ENCODE measurements at places on chromosomes 2 and 18.

DNA sequence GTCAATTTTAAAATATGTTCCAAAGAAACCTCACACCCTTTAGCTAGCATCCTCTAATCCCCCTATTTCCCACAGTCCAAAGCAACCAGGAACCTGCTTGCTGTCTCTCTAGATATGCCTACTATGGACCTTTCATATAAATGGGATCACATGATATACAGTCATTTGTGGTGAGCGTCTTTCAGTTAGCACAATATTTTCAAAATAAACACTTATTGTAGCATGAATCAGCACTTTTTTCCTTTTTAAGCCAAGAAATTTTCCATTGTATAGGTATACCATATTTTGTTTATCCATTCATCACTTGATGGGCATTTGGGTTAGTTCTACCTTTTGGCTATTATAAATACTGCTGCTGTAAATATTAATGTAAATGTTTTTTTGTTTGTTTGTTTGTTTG lies 223.0 kb upstream of the DOK6 start:
- no peak for DNase-seq

- peak; percentile 29 for DNase-seq
Measured at GRCh38 chr2:195533771-195534642, 123.0 kb upstream of the SLC39A10 start.

DNA sequence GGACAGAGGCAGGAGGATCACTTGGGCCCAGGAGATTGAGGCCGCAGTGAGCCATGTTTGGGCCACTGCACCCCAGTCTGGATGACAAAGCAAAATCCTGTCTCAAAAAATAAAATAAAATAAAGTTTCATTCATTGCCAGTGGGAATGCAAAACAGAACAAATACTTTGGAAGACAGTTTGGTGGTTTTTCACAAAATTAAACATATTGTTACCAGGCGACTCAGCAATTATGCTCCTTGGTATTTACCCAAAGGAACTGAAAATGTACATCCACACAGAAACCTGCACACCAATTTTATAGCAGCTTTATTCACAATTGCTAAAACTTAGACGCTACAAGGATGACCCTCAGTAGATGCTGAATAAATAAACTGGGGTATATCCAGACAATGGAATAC lies 35.8 kb downstream of the FOSL2 start:
- no peak for DNase-seq

DNA sequence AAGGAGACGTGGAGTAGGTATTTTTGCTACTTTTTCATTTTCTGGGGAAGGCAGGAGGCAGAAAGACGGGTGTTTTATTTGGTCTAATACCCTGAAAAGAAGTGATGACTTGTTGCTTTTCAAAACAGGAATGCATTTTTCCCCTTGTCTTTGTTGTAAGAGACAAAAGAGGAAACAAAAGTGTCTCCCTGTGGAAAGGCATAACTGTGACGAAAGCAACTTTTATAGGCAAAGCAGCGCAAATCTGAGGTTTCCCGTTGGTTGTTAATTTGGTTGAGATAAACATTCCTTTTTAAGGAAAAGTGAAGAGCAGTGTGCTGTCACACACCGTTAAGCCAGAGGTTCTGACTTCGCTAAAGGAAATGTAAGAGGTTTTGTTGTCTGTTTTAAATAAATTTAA lies 3.4 kb downstream of the FZD7 start:
- no peak for DNase-seq

DNA sequence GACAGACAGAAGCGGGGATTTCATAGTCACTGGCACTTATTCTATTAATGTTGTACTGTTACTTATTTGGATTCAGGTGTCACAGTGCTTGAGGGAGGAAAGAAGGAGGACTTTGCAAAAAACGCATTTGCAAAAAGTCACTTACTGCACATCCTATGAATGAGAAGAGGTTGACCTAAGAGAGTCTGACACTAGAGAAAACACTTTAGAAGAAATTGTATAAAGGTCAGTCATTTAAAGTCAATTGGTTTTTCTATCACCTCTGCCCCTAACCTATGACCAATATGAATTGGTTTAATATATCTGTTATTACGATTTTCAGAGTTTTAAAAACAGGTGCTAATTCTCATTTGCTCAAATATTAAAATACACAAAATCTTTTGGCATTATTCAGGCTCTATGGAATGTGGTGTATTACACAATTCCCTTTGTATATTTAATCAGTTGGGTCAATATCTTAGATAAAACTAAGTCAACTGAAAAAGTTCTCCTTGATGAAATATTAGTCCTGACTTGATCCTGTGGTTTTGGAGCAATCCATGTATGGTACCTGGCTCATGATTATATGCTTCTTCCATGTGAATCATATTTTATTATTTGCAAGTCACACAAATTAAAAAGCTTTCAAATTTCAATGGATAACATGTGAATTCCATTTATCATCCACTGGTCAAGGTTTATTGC lies 157.4 kb downstream of the CDH2 start:
- no peak for DNase-seq

DNA sequence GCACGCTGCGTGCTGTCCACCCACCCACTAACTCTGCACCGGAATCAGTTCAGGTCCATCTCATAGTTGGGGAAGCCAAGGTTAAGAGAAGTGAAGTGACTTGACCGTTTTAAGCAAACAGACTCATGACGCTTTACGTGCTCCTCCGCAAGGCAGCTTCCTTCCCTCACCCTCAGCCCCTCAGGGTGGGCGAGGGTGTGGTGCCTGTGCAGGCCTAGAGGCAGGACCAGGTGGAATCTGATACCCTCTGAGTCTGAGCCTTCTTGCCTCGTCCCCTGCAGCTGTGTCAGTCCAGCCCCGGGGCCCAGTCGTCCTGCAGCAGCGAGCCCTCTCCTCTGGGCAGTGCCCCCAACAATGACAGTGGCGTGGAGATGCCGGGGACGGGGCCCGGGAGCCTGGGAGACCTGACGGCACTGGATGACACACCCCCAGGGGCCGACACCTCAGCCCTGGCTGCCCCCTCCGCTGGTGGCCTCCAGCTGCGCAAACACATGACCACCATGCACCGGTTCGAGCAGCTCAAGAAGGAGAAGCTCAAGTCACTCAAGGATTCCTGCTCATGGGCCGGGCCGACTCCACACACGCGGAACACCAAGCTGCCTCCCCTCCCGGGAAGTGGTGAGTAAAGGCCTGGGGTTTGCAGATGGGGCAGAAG lies 250.5 kb downstream of the GLI2 start:
- no peak for DNase-seq

DNA sequence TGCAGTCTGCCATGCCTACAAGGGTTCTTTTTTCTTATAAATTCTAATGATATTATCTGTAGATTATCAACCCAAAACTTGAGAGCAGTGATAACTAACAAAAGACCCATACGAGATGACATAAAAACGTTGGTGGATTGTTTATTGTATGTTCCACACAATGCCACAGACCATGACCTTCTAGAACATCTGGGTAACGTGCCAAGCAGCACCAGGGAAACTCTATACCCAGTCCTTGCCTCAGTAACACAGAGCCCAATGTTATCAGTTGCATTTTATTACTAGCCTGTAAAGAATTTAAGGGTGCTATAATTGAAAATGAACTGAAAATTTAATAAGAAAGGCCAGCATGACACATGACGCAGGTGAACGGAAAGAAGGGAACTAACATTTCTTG lies 99.1 kb upstream of the UGP2 start:
- DNase-seq, result no peak

DNA sequence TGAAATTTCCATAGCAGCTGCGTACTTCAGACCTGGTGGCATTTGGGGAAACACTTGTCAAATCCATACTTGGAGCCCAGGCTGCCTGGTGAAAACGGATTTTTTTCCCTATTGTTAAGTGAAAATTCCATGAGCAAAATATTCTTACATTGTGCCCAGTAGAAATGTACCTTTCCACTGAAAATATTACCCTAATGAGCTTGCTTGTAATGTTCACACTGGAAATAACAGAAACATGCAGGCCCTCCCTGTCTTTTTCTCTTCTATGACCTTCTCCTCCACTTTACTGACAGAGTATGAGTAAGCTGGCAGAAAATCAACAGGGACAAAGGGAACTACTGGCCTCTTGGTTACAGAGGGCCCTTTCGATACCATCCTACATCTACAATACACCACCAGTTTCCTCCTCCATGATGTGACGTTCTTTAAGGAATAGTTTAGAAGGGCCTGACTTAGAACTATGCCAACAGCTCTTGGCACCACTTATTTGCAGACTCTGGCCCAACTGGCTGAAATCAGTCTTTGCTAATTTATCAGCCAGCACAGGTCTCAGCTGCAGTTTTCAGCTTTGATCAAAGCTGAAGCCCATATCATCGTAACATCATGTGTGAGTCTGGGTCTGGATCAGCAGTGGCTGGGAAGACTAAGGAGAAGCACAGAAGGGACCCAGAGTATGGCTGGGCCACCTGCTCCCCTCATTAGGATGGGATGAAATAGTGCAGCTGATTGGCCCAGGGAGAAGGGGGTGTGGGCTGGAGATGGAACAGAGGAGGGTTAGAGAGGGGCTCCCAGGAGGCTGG lies 272.2 kb upstream of the ID2 start:
- DNase-seq, result no peak

DNA sequence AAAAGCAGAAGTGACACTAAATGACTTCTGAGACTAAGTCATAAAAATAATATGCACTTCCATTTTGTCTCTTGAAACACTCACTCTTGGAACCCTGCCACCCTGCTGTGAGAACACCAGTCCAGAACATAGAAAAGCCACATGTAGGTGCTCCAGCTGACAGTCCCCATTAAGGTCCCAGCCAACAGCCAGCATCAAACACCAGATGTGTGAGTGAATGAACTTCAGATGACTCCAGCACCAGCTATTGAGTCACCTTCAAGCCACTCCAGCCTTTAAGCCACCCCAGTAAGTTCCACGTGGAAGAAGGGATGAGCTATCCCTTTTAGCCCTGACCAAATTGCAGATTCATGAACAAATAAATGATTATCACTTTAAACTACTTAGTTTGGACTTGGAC lies 31.5 kb upstream of the LGALSL start:
- DNase-seq, result no peak

DNA sequence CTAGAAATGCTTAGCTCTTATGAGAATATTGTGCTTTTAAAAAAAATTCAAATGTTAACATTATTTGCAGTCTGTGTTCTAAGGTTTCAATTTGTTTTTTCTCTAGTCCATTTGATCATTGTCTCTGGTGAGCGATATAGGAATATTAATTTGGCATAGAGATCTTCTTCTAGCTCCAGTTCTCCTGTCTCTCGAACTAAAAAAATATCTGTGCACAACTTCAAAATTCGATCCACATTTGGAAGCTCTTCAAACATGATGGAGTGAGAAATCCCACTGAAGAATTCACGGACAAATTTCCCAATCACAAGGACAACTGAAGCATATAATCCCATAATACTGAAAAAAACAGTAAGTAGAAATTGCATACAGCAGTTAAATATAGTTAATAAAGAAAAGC lies 145.6 kb downstream of the NAPG start:
- no peak for DNase-seq

DNA sequence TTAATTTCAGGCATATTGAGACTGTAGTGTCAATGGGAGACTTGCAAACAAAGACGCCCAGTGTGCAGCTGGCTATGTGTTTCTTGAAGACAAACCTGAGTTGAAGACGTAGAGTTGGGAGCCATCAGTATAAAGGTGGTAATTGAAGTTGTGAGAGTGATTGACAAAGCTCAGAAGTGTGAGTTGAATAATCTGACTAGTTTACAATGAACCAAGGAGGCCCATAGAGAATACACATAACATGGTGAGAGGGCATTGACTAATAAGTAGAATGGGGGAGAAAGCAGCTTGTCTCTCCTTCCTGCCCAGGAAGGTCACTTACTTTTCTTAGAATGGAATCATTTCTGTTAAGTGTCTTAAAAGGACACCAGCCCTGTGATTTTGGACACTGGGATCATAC lies 14.1 kb downstream of the SP110 start:
- no peak for DNase-seq

DNA sequence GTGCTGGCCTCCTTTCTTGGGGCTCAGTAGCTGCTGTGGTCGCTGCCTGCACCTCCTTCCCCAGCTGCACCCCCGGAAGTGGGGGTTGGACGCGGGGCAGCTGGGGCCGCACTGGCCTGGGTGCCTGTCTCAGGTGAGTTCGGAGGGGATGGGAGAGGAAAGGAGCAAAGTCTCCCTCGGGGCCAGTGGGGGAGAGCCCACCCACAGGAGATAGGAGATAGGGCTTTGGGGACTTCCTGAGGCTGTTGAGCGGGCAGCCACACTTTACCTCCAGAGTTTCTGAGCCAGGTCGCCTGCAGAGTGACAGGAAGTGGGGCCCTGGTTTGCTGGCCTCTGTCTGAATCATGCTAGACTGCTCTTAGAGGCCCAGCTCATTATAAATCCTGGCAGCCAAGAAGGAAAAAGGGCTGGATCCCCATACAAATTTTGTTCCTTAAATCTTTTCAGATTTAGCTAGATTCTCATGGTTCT lies 8.1 kb downstream of the MBP start:
- DNase-seq, result no peak

DNA sequence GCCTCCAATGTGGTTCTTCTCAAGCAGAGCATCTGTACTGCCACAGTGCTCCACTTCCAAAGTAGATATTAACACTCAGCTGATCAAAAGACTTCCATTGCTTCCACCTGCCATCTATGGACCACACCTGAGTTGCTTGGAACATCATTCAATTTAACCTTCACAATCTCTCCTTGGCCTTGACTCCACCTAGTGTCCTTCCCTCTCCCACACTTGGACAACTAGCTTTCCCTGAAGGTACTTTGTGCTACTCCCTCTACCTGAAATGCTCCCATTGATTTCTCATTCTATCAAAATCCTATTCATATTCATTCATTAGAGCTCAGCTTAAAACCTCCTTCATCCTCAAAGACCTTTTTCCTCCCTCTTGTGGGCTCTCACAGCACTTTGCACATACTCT lies 48.7 kb downstream of the SOWAHC start:
- DNase-seq, result no peak

DNA sequence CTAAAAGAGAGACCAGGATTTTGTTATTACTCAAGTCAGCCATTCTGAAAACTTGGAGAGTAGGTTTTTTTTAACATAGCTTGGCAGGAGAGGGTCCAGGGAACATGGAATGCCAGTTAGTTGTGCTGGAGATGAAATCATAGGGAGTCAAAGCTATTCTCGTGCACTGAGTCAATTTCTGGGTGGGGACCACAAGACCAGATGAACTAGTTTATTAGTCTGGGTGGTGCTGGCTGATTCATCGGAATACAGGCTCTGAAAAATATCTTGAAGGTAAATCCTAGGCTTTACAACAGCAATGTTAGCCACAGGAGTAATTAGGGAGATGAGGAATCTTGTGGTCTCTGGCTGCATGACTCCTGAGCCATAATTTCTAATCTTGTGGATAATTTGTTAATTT lies 921.4 kb downstream of the TRIB2 start:
- DNase-seq, result no peak

DNA sequence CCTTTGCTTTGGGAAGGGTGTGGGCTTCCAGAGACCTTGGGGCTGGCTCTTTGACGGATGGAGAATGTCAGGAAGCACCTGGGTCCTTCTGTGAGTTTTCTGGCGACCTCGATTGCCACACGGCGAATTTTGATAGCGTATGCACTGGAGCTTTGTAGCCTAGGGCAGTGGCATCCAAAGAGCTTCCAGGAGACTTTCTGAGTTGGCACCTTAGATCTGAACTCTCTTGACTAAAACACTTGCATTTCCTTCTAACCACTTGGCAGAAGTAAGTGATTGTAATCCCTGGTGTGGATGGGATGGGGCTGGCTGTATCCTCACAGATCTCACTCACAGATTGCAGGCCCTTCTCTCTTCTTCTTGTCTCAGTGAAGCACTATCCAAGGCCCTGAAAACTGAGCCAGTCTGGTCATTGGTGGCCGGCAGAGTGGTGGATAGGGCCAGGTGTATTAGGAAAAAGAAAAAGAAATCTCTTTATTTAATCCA lies 7.8 kb downstream of the RNF144A start:
- DNase-seq, result no peak

GRCh38 chr2:1504311-1504750 lies 91.1 kb downstream of the TPO start:
- DNase-seq, result no peak

Measured in left ventricle myocardium inferior (tissue), 1 donor.